ENCODE measurements at places on chromosomes 2 and 18.

- DNase-seq: no peak
These were observed 4.7 kb upstream of the KCNE4 start for GRCh38 chr2:223047260-223047761.

DNA sequence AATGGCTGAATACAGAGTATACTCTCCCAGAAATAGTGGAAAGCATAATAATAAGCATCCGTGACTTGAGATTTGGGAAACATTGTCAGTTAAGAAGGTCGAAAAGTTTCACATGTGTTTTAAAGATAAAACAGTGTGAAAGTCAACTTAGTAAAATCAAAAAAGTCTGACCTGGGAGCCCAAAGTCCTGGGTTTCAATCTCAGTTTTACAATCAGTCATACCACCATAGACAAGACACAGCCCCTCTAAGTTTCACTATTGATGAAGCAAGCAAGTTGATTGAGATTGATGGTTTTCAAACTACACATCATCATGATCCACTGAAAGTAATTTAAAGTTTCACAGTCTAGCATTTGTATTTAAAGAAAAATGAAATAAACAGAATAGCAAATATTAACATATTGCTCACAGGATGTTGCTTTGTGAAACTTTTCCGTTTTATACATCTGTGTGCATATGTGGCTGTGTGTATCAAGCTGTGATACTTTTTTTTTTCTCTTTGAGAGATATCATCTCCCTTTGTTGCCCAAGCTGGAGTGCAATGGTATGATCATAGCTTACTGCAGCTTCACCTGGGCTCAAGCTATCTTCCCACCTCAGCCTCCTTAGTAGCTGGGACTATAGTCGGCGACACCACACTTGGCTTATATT, 71.1 kb downstream of the PIK3C3 start:
- DNase-seq: no peak

- no peak for DNase-seq
These were observed 34.5 kb upstream of the TMEM87B start for GRCh38 chr2:112020561-112020960.

- no peak for DNase-seq
These were observed 68.7 kb upstream of the PSMD14 start for GRCh38 chr2:161239326-161240109.

DNA sequence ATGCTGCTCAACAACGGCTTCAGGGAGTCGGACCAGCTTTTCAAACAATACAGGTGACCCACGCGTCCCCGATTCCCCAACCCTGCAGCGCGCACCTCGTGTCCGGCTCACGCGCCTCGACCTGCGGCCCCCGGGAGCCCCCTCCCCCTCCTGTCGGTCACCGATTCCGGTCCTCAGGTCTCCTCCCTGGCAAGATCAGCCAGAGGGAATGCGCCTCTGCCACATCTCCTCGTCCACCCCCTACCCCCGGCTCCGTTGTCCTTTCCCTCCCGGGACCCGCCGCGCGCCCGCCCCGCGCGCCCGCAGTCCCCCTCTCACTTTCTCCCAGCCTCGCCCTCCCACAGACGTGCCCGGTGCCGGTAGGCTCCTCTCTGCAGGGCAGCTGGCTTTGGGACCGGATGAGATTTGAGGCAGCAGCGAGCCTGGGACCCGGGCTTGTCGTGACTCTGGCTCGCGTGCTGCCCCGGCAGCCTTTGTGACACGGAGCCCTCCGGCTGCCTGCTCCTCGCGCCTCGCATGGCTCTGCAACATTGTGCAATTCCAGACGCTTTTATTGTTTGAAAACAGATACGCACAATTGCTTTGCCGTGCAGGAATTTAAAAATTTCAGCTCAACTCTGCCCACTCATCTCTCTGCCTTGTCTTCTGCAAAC, 558 bp downstream of the TTC39C start:
- DNase-seq: no peak

DNA sequence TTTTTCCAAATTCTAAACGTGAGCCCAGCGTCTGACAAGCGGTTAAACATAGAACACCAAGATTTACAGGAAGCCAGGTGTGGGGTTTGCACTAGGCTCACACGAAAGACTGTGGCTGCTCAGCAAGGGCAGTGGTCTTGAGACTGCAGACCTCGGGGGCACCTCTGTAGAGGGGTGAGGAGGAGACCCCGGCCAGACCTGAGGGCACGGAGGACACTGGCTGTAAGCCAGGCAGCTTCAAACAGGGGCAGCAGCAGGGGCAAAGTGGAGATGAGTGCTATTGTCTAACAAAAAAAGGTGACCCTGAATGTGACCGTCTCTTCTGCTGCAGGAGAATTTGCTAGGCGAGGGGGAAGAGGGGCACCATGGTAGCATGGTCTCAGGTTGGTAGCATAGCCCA, 140.3 kb downstream of the CYP26B1 start:
- no peak for DNase-seq

GRCh38 chr2:231308631-231309428, 86.7 kb upstream of the B3GNT7 start:
- DNase-seq: no peak

DNA sequence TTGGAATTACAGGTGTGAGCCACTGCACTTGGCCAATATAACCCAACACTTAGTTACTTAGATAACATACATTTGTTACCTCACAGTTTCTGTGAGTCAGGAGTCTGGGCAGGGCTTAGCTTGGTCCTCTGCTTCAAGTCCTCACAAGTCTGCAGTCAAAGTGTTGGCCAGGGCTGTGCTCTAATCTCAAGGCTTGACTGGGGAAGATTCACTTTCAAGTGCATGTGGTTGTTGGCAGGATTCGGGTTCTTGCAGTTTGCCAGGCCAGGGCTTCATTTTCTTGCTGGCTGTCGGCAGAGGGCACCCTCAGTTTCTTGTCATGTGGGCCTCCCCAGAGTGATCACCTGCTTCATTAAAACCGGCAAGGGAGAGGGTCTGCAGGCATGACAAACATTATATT, 103.7 kb downstream of the SLC4A3 start:
- no peak for DNase-seq

GRCh38 chr2:137992039-137992646, 27.9 kb downstream of the HNMT start:
- no peak for DNase-seq

- DNase-seq: no peak
These were observed 3.5 kb downstream of the RHOB start for GRCh38 chr2:20450201-20450999.

DNA sequence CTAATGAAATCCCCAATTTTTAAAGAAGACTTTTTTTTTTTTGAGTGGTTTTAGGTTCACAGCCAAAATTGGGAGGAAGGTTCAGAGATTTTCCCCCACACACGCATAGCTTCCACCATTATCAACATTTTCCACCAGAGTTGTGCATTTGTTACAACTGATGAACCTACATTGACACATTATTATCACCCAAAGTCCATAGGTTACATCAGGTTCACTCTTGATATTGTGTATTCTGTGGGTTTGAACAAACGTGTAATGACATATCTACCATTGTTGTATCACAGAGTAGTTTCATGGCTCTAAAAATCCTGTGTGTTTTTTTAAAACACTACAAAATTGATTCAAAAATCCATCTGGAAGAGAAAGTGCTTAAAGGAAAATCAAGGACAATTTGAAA, 101.8 kb downstream of the TANC1 start:
- no peak for DNase-seq

DNA sequence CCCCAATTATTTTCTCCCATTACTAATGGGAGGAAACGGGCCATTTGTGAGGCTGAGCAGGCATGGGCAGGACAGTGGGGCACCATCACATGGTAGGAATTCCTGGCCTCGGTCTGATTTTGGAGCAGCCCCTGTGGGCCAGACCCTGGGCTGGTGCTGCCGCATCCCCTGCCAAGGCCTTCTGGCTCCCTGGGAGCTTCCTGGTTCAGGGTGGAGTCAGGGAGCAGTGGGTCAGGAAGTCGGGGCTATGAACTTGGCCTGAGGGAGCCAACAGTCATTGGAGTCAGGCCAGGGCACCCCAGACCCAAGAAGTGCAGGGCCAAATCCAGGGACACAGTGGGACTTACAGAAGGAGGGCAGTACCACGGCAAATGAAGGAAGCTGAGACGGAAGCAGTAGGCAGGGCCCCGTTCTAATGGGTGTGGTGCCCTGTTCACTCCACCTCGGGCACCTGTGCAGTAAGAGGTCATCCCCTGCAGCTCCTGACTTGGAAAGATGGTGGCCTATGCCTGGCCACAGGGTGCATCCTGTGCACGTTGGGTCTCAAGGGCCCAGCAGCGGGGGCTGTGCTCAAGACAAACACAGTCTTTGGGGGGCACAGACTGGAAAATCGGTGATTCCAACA, 328.1 kb downstream of the SMAD2 start:
- no peak for DNase-seq

GRCh38 chr2:238295144-238296112, 7.0 kb upstream of the PER2 start:
- DNase-seq: no peak

- no peak for DNase-seq
These were observed 215.2 kb upstream of the TFPI start for GRCh38 chr2:187769437-187769836.

- no peak for DNase-seq
These were observed 77.0 kb downstream of the CIB4 start for GRCh38 chr2:26564121-26564644.

GRCh38 chr2:181036445-181036844, 56.0 kb downstream of the UBE2E3 start:
- no peak for DNase-seq

DNA sequence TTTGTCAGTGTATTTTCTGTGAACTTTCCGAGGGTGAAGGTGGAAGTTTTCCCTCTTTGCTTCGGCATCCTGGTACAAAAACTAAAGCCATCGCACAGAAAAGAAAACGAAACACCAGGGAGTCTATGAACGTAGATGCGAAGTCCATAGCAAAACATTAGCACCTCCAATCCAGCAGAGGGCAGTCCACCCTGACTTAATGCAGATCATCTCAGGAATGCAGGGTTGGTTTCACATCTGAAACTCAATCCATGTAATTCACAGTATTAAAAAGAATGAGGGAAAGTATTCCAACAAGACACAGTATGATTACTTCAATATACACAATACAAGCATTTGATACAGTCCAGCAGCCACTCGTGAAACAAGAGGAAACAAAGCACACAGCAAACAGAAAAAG, 70.8 kb downstream of the RTP5 start:
- DNase-seq: no peak

GRCh38 chr2:132760971-132761370, 91.0 kb upstream of the LYPD1 start:
- DNase-seq: no peak

GRCh38 chr2:110116033-110116710, 550 bp upstream of the MALL start:
- DNase-seq: no peak

DNA sequence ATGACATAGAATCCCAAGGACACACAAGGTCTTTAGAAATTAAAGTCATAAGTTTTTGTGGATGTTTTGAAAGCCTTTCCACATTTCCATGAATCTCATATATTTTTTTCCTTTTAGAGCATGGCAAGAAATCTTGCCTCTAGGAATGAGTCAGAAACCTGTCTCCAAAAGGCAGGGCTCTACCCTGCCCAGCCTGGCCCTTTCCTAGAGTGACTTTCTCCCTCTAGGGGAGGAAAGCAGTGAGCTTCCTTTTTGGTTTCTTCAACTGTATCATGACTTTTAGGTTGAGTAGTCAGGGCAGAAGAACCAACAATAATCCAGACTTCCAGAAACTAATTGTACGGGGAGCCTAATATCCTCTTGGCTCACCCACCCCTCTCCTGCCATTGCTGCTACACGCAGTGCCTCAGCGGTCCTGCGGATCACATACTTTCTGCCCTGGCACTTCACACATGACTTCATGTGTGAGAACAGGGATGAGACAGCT, 300.3 kb downstream of the AGPS start:
- DNase-seq: no peak

- peak; percentile 47 for DNase-seq
These were observed 111.9 kb downstream of the AP1S3 start for GRCh38 chr2:223725494-223725893.

Measured in SK-N-MC (cell line).